RPMI8226 (cell line): ENCODE measurements at places on chromosomes 16 and 17.
A peak's percentile ranks its signal among the peaks of the same experiment; 100 is the strongest.

DNA sequence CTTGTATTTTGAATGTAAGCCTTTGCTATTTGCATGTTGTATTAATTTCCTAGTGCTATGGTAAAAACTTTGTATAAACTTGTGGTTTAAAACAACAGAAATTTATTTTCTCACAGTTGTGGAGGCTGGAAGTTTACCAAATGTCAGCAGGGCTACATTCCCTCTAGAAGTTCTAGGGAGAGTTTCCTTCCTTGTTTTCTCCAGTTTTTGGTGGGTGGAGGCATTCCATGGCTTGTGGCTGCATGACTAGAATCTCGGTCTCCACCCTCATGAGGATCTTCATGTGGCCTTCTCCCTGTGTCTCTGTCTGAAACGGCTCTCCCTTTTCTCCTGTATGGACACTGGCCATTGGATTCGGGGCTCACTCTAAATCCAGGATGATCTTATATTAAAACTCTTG is 482.2 kb upstream of the GOT2 start:
- no peak for DNase-seq

- DNase-seq = no peak
These were observed 71.5 kb downstream of the CYTH1 start for GRCh38 chr17:78710607-78711006.

- no peak for DNase-seq
These were observed 7.8 kb upstream of the TMEM132E start for GRCh38 chr17:34571428-34572130.

DNA sequence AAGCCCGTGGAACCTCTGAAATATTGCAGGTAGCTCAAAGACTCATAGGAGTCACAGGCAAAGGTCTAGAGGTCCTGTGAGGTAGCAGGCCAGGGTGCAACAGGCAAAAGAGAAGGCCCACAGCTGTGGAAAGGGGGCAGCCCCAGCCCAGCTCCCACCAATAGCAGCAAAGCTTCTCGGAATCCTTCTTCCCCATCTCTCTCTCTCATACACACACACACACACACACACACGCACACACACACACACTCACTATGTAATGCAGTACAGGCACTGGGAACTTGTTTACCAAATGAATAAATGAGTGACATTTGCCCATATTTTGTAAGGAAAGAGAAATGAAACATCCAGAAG is 16.8 kb upstream of the SUPT4H1 start:
- no peak for DNase-seq

- peak; percentile 82 for DNase-seq
These were observed 3.6 kb downstream of the GSE1 start for GRCh38 chr16:85616607-85617321.

- peak; percentile 85 for DNase-seq
These were observed 1.6 kb downstream of the PITPNC1 start for GRCh38 chr17:67378454-67379250.

DNA sequence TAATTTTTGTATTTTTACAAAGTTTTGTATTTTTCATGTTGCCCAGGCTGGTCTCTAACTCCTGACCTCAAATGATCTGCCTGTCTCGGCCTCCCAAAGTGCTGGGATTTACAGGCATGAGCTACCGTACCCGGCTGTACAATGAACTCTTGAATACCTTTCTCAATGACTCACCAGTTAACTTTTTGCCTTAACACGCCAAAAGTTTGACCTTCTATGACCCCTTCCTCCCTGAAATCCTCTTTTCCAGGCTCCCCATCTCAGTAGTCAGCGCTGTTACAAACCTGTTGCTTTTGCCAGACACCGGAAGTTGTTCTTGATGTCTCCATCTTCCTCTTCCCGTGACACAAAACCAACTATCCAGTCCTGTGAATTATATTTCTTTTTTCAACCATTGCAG is 158.1 kb upstream of the ASIC2 start:
- DNase-seq = no peak

DNA sequence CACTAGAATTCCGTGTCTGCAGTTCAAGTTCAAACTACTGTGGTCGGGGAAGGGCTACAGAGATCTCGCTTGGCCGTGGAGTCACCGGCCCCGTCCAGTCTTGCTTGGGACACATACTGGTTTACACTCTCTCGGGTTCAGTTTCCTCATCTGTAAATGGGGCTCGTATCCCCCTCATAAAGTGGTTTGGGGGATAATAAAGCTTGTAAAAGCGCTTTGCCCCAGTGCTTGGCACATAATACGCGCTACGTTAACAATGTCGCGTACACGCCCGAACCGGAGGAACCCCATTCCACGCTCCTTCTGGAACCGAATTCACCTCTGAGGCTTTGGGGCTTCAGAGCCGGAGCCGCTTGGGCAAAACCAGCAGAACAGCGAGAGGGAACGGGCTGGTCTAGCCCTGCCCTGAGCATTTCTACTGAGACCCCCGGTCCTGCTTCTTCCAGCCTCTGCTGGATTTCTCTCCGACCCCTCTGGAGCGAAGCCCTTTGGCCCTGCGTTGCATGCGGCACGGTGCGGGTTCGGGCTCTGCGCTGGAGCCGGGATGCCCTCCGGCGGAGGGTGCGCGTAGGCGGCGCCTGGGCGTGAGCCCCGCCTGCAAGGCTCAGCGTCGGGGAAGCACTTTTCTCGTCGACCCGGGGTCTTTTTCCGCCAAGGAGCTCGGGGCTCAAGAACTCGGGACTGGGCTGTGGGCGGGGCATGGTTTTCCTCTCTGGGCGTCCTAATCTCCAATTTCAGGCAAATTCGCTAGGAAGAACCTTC is 26.1 kb upstream of the HOXB13 start:
- no peak for DNase-seq

DNA sequence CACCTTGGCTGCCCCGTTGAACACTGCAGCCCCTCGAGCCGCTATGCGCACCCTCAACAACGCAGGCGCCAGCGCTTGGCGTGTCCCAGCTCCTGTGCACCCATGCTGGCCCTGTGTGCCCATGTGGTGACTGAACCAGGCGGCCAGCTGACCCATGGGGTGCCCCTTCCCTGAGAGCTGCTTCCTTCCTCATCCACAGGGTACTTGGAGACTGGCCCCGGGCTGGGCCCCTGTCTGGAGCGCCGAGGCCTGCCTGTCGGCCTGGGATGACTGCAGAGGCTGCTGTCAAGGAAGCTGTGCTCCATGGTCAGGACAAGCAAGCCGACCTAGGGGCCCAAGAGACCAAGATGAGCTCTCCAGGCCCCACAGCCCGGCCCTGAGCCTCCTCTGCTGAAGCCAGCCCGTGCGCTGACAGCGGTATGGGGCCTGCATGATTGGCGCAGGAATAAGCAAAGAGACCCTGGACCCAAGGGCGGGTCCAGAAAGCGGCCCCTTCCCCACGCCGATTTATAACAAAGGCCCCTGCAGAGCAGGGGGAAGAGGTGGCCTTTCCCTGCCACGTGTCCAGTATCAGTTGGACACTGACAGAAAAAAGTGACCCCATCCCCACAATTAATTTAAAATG is 21.6 kb upstream of the BAHCC1 start:
- no peak for DNase-seq

GRCh38 chr17:42980766-42981397 is 517 bp downstream of the RUNDC1 start:
- peak; percentile 88 for DNase-seq

GRCh38 chr16:68396481-68396880 is 51.8 kb downstream of the SMPD3 start:
- DNase-seq = peak; percentile 71

DNA sequence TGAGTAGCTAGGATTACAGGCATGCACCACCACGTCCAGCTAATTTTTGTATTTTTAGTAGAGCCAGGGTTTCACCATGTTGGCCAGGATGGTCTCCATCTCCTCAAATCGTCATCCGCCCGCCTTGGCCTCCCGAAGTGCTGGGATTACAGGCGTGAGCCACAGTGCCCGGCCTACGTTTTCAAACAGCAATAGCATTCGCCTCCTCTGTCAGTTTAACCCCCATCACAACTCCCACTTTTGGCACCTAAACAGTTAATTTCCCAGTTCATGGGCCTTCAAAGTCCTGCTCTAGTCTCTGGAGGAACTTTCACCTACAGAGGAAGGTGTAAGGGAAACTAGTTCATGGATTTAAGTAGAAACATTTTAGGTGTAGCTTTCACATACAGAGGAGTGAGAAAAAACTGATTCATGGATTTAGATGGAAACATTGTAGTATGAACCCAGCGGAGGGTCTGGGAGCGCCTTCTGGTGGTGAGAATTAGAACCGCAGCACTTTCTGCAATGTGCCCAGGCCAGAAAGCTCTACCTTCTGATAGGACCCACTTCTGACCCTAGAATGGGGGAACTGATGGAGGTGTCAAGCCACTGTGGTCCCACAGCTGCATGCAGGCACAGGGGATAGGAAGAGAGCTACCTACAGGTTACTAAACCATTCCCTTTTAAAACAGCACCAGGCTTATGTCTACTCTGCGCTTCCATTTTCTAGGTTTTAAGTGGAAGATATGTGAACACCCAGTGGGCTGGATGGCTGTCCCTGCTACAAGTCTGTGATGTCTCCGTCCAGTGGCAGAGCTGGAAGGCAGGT is 12.0 kb upstream of the MEOX1 start:
- DNase-seq = peak; percentile 75

GRCh38 chr16:53080345-53081031 is 25.7 kb downstream of the CHD9 start:
- DNase-seq = no peak

- peak; percentile 5 for DNase-seq
These were observed 708 bp downstream of the DHX33 start for GRCh38 chr17:5468075-5468473.

GRCh38 chr17:71757156-71757555 is 363.7 kb upstream of the SOX9 start:
- no peak for DNase-seq

GRCh38 chr17:82013341-82013740 is 9.3 kb downstream of the CENPX start:
- no peak for DNase-seq

DNA sequence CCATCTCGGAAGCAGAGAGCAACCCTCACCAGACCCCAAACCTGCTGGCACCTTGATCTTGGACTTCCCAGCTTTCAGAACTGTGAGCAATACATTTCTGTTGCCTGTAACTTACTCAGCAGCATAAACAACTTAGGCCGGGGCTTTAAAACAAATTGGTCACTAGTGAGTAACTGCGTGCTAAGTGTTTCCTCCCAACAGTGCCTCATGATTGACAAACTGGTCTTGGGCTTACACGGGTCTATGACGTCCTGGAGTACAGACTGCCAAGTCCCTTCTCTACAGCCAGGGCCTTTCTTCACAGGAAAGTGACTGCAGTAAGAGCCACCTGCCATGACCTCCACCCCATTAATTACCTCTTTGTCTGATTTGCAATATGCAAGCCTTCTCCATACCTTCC is 136.7 kb downstream of the XYLT1 start:
- no peak for DNase-seq

DNA sequence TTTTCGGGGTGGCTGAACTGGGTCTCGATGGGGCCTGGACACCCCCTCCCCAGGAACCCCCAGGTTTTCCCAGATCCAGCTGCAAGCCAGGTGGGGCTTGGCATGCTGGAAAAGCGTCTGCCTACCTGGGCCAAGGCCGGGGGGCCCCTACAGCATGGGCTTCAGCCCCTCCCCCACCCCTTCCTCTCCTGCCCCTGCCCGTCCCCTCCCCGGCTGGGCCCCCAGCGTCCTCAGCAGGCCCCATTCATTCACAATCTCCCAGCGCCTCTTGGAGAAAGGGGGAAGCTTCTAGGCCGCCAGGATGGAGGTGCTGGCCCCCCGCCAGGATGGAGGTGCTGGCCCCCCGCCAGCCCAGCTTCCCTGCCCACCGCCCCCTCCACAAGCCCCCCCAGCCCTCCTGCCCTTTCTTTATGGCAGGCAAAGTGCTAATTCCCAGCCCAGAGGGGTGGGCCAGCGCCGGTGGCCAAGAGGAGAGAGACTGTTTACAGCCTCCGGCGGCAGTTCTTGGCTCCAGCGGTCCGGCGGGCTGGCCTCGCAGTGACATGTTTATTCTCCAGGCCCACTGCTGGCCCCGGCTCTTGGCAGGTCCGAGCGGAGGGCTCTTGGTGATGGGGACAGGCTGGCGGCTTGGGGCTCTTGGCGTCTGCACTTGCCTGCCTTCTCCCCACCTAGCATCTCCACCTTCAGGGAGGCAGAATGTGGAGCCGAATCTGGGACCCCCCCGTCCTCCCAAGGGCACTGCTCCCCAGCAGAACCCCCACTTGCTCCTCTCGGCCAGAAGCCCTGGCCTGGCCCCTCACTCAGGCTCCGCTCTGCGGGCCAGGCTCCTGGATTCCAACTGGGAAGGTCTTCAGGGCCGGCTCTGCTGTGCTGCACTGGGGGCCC is 94.4 kb upstream of the CIBAR2 start:
- no peak for DNase-seq

GRCh38 chr16:7236824-7237410 is 95.7 kb upstream of the RBFOX1 start:
- no peak for DNase-seq

GRCh38 chr16:12390644-12391043 is 413.0 kb downstream of the CPPED1 start:
- no peak for DNase-seq

DNA sequence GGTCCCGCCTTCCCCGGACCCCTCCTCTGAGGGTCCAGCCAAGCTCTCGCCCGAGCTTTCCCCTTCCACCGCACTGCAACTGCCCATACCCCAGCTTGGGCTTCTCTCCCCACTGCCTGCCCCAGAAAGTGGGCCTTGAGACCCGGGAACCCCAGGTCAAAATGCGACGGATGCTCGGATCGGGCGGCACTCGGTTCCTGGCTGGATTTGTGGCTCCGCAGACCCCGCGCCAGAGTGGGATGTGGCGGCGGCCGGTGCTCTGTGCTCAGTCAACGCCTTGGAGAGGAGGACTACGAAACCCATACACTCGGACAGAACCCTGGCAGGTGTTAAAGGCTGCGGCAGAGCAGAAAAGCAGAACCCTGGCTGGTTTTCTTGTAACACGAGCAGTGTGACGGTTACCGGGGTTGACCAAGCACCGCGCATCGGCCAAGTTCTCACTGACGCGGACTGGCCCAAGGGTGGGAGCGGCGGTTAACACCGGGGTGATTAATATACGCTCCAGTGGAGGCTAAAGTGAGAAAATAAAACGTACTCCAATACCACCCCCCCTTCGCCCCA is 885 bp upstream of the SLFN13 start:
- no peak for DNase-seq

DNA sequence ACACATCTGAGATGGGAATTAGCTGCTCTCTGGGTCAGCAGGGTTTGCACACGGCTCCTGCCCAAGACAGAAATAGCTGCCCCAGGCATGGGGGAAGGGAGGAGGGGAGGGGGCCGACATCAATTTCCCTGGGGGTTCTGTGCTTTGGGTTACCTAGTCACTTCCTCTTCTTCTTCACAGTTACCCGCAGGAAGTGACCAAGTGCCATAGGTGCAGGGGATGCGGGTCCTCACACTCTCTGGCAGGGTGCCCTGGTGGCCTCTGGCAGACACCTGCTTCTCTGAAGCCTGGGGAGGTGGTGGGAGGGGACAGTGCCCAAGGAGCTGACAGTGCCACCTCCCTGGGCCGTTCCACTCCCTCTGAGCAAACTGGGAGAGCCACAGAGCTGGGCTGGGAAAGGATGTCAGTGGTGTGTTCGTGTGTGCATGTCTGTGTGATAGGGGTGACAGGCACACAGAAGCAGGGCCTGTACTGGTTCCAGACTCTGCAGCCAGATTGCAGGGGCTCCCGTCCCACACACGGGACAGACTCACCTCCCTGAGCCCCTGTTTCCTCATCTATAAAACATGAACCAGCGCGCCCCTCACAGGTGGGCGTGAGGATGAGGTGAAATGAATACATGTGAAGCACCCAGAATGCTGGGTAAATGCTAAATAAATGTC is 18.2 kb downstream of the SCN4A start:
- peak; percentile 99 for DNase-seq
